MCF 10A (cell line): ENCODE measurements at places on chromosomes 7 and 10.

- peak; percentile 3 for DNase-seq
These were observed 297.8 kb upstream of the PRKCQ start for GRCh38 chr10:6877722-6878392.

DNA sequence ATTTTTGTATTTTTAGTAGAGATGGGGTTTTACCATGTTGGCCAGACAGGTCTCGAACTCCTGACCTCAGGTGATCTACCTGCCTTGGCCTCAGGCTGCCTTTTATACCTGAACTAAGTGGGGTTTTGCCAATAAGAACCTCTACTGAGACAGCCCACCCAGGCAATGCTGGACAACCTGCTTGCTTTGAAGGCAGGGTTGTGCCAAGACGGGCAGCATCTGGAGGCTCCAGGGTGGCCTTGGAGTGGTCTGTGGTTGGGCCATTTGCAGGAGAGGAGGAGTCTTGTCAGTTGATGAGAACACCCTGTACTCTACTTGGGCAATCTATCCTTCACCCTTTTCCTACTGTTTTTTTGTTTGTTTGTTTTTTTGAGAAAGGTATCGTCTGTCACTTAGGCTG, 75.3 kb upstream of the ZNF735 start:
- DNase-seq: no peak

- no peak for DNase-seq
These were observed 15.7 kb upstream of the STN1 start for GRCh38 chr10:103933557-103934121.

- no peak for DNase-seq
These were observed 419.9 kb downstream of the ARL4A start for GRCh38 chr7:13107291-13107690.

- peak; percentile 86 for DNase-seq
These were observed 68.6 kb downstream of the LHPP start for GRCh38 chr10:124530215-124530665.

GRCh38 chr7:25719190-25719896, 432.7 kb upstream of the NFE2L3 start:
- DNase-seq: no peak

DNA sequence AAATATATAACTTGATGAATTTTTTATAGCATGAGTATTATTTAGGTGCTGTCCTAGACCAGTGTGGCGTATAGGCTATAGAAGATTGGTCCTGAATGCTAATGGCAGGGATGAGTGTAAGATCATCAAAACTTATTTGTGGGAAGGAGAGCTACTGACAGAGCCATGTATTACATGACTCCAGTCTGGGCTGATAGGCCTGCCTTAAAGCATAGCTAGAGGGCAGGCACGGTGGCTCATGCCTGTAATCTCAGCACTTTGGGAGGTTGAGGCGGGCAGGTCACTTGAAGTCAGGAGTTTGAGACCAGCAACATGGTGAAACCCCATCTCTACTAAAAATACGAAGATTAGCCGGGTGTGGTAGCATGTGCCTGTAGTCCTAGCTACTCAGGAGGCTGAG, 198.1 kb upstream of the KLF14 start:
- DNase-seq: no peak

GRCh38 chr10:125886914-125887512, 5.9 kb upstream of the DHX32 start:
- no peak for DNase-seq

DNA sequence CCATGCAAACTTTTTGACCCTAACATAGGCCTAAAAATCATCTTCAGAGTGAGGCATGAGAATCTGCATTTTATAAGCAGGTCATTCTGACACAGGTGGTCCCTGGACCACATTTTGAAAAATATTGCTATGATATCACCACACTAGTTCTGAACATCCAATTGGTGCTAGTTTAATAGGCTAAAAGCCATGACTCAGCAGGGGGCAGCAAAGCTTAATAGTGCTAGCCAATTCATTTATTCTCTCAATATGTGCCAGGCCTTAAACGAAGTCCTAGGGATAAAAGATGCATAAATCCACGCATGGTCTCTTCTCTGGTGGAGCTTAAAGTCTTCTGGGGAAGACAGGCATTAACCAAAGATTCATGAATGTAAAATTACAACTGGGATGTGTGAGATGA, 10.2 kb upstream of the SLC25A28 start:
- peak; percentile 73 for DNase-seq

DNA sequence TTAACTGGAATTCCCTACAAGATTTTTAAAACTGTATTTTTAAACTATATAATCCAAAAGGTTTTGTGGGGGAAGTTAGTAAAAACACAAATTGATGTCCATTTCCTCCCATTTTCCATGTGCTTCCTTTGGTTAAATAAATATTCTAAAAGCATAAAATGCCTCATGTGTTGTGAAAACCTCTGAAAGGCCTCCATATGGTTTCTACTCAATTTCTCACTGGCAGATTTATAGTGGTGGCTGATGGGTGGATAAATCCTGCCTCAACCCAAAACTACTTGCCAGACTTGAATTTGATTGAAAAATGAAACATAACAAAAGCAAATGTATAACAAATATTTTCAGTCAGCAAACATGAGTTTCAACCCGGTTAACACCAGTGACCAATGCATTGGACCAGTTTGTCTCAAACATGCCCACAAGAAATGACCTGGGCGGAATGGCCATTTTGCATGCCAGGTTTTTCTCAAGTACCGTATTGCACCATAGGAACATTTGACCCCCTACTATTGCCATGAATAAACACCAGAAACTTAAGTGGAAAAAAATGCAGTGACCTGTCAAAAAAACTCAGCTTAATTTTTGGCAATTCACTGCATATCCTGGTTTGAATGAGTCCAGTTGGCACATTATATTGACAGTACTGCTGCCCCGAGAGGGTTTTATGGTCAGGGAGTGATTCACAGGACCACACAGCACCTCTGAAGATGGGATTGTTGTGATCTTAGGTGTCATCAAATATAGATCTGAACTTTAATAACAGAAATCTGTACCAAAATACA, 454.6 kb upstream of the ANKRD30A start:
- peak; percentile 11 for DNase-seq

- DNase-seq: no peak
These were observed 36.0 kb downstream of the KLF6 start for GRCh38 chr10:3749011-3749410.

- DNase-seq: no peak
These were observed 281.1 kb upstream of the MEOX2 start for GRCh38 chr7:15967551-15967950.

DNA sequence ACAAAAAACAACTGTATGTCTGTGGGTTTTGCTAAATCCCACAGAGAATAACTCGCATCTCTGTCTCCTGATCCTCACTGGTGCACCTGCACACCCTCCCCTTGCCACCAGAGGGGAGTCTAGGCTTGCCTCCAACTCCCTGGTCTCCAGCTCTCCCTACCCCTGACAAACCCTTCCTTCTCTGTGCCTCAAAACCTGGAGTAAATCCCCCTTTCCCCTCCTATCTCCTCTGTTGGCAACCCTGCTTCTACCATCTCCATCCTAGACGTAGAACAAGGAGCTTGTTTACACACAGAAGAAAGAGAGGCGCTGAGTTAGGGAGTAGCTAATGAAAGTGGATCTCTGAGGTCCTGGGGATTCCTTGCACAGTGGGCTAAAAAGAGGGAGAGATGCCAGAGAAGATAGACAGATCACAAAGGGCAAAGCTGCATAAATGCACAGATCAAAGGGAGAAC, 6.0 kb downstream of the MBLAC1 start:
- peak; percentile 71 for DNase-seq

- DNase-seq: no peak
These were observed 330.6 kb downstream of the PTPRN2 start for GRCh38 chr7:158257001-158257400.

- DNase-seq: no peak
These were observed 90.0 kb downstream of the JCAD start for GRCh38 chr10:29969255-29970011.

DNA sequence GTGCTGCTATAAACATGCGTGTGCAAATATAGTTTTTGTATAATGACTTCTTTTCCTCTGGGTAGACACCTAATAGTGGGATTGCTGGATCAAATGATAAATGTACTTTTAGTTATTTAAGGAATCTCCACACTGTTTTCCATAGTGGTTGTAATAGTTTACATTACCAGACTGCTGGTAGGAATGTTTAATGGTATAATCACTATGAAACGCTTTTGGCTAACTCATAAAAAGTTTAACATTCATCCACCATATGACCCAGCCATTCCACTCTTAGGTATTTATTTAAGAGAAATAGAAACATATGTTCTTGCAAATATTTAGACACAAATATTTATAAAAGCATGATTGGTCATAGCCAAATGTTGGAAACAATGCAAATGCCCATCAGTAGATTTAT, 32.1 kb upstream of the TFEC start:
- no peak for DNase-seq

DNA sequence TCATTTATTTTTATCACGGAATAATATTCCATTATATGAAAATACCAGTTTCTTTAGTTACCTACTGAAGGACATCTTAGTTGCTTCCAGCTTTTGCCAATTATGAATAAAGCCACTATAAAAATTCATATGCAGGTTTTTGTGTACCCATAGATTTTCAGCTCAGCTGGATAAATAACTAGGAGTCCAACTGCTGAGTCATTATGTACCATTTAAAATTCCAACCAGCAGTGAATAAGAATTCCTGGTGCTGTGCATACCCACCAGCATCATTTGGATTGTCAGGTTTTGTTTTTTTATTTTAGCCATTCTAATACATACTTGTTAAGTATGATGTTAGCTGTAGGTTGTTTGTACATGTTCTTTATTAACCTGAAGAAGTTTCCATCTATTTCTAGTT, 14.5 kb downstream of the FAM24B start:
- DNase-seq: peak; percentile 33

DNA sequence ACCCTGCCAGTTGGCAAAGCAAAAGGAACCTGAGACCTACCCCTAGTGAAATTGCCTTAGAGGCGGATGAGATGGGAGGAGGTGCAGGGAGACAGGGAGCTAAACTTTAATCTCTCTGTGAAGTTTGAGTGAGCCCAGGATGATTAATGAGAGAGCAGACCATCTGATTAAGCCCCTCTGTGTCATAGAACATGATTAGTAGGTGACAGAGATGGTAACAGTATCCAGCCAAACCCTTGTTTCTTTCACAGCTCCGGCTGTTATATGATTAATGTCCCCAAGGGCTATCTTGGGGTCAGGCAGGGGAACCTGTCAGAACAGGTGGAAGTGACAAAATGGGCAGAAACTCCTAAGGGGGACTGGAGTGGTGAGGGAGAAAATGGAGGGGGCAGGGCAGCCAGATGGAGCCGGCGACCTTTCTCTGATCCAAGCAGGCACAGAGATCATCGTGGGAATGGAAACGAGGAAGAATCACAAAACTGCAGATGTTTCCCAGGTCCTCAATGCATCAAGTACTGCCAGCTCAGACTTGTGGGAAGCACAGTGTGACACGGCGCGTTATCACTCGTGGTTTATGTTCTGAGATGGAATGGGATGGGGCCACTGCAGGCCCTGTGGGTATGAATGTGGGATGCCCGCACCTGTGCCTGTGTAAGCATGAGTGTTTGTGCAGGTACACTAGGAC, 684.2 kb downstream of the LRMDA start:
- DNase-seq: no peak

- DNase-seq: no peak
These were observed 9.8 kb upstream of the FXYD4 start for GRCh38 chr10:43361547-43362190.

DNA sequence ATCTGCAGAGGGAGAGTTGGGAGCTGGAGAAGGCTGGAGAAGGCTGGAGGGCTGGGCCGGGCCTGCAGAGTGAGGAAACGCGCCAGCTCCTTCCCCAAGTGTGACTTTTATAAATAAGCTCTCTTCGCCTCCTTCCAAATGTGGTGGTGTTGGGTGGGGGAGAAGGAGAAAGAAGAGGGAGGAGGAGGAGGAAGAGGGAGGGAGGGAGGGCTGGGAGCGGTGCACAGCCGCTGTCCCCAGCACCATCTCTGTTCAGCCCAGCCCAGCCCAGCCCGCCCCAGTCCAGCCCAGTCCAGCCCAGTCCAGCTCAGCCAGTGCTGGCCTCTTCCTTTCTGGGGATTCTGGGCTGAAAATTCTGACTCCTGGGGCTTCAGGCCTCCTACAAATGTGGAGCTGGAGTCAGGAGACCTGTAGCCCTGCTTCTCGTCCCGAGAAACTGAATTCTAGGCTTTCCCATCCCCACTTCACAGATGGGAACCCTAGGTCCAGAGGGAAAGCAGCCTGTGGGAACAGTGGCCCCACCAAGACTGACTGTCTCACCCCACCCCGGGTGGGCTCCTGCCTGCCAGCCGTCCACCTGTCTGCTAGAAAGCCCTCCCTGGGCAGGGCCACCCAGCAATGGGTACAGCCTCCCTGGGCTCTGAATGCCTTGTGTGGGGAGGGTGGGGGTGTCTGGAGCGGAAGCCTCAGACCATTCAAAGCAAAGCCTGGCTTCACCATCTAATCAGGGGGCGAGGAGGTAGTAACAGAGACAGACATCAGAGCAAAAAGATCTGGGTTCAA, 2.3 kb downstream of the STX1A start:
- no peak for DNase-seq

GRCh38 chr7:15199482-15199881, 296.9 kb upstream of the DGKB start:
- DNase-seq: no peak

- peak; percentile 94 for DNase-seq
These were observed 222.9 kb upstream of the SH2B2 start for GRCh38 chr7:102063690-102064180.

GRCh38 chr10:119780879-119781480, 55.1 kb downstream of the INPP5F start:
- DNase-seq: no peak
